ENCODE measurements at places on chromosomes 2 and 18.

GRCh38 chr2:170840717-170841210 is 24.1 kb downstream of the GAD1 start:
- no peak for DNase-seq

GRCh38 chr2:205405194-205405593 is 277.1 kb upstream of the NRP2 start:
- no peak for DNase-seq

DNA sequence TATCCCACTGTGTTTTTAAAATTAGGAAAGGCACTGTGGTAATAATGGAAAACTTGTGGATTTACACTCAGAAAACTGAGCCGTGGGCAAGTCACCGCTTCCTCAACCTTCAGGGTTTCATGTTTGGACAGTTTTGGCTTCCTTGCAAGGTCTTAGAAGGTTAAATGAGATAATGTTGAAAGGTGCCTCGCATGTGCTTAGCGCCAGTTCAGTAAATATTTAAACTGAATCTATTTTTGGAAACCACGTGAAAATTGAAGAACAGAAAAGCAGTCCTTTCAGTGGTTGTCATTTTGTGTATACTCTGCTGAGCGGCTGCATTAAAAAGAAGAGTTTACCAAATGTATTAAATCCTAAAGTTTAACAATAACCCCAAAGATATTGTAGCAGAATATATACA is 15.2 kb upstream of the AGAP1 start:
- no peak for DNase-seq

DNA sequence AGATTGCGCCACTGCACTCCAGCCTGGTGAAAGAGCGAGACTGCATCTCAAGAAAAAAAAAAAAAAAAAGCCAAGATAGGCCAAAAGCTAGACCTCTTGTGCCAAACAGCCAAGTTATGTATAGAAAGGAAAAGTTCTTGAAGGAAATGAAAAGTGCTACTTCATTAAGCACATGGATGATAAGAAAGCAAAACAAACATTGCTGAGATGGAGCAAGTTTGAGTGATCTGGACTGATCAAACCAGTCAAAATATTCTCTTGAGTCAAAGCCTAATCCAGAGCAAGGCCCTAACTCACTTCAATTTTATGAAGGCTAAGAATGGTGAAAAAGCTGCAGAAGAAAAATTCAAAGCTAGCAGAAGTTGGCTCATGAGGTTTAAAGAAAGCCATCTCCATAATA is 28.1 kb upstream of the TANC1 start:
- DNase-seq: no peak

DNA sequence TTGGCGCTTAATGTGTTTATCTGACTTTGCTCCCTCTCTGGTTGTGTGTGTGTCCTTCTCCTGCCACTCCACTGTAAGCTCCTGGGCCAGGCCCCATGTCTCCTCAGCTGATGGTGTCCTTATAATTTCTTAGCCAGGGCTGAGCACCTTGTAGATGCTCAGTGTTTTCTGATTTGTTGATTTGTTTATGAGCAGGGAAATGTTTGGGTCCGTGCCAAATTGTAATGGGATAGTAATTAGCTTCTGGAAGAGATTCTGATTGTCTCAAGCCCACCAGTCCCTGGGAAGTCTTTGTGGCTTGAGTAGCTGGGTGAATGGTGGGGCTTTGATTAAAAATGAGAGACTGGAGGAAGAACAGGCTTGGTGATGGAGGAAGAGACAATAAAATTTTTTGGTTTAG is 270.5 kb downstream of the MYCN start:
- DNase-seq: no peak

- DNase-seq: no peak
Measured at GRCh38 chr2:150211164-150211631, 276.3 kb downstream of the RND3 start.

GRCh38 chr2:210169516-210170195 is 1.6 kb downstream of the KANSL1L start:
- no peak for DNase-seq

GRCh38 chr2:60998628-60999545 is 18.6 kb upstream of the PEX13 start:
- DNase-seq: peak; percentile 47

- DNase-seq: peak; percentile 58
Measured at GRCh38 chr2:88159955-88160415, 10.2 kb upstream of the THNSL2 start.

- DNase-seq: no peak
Measured at GRCh38 chr2:202754936-202755335, 116.6 kb downstream of the ICA1L start.

GRCh38 chr18:50629148-50629631 is 69.3 kb downstream of the MAPK4 start:
- DNase-seq: no peak

DNA sequence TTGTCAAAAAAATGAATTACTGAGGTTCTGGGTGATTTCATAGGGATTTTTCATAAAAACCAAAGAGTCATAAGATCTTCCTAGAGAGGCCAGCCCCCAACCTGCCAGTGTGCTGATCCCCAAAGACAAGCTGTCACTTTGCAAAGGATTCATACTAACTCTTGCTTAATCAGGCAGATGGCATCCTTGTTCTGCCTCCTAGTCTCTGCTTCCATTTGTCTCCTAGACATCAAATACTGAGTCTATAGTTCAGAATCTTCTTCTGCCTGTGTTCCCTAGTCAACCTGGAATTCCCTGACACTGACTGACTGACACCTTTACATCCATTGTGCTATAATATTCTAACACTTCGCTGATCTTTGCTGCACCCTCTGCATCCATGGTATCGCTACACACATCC is 84.9 kb downstream of the SLC8A1 start:
- no peak for DNase-seq

GRCh38 chr18:23935804-23936203 is 78.8 kb upstream of the TTC39C start:
- no peak for DNase-seq

- no peak for DNase-seq
Measured at GRCh38 chr18:23037646-23038045, 97.6 kb upstream of the CABLES1 start.

GRCh38 chr2:68357605-68358337 is 7.3 kb upstream of the PLEK start:
- DNase-seq: peak; percentile 16

- DNase-seq: no peak
Measured at GRCh38 chr2:11307764-11308415, 36.5 kb downstream of the ROCK2 start.

- DNase-seq: no peak
Measured at GRCh38 chr2:95730813-95731212, 139.0 kb downstream of the TRIM43 start.

GRCh38 chr18:13451213-13451540 is 232.6 kb downstream of the LDLRAD4 start:
- DNase-seq: no peak

DNA sequence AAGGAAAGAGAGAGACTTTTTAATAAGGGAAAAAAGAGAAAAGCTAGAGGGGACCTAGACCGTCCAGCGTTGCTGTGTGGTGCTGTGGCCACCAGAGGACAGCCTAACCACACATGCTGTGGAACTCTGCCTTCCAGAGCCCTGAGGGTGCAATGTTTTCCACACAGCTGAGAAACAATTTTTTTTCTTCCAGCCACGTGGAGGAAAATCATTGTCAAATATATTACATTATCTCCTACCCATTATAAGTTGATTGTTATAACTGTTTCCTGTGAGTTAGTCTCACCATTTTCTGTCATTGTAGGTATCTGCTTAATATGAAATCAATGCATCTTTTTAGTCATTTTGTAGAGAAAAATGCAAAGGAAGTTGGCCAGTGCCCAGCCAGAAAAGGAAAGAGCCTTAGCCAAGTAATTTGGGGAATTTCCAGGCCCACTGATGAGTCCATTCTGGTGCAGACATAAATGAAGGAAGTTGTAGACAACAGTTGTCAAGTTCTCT is 5.9 kb upstream of the MRPL19 start:
- peak; percentile 72 for DNase-seq

DNA sequence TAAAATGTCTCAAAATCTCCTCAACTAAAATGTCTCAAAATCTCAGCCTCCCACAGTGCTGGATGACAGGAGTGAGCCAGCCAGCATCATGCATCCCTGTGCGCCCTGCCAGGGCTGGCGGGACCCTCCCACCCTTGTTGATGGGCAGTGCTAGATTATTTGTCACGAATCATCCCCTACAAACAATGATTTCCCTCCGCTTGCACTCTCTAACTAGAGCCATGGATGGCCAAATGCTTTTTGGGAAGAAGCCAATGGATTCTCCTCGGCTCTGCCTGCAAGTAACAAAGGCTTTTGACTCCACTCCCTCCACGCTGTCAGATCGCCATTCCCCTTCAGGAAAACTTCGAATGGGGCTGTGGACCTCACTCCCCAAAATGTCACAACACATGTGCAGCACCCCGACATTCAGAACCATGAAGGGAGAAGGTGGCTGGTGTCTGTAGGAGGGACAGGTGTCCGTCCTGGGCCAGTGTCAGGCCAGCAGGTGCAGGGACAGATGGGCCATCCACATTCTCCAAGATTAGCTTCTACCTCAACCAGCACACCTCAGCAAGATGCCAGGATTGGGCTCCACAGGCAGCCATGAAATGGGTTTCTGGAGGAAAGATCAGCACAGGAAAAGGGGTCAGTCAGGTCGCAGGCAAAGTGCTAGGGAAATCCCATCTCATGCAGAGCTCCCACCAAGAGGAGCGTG is 11.5 kb downstream of the AMER3 start:
- no peak for DNase-seq

GRCh38 chr2:94871226-94872087 is at the start of gene TEKT4:
Gene TEKT4, plus strand, starts transcription at chr2:94871430. Its CDS starts 150 bp downstream, at chr2:94871580.
- no peak for DNase-seq

DNA sequence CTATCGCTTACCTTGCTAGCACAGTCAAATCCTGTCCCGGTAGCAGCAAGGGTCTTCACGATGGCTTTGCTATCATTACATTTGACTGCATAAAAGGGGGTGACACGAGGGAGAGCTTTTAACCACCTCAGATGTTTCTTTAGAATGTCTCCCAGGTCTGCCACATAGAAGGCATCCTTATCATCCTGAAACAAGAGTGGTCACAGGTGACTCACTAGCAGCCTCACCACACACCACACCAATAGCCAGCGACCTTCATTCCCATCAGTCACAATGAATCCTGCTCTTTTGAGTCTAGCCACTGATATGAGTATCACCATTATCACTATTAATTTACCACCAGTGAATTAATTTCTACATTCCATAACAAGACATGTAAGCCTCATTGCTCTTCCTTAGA is 3.7 kb downstream of the ODC1 start:
- DNase-seq: no peak

GRCh38 chr2:114219456-114219855 is 223.0 kb upstream of the DPP10 start:
- DNase-seq: no peak
